ENCODE measurements at places on chromosomes 6 and 20.

- no peak for DNase-seq
Observed at GRCh38 chr6:166204852-166205650, 37.4 kb upstream of the TBXT start.

- no peak for DNase-seq
Observed at GRCh38 chr20:21028436-21028835, 77.7 kb downstream of the LINC00237 start.

GRCh38 chr6:142705054-142705453 lies 239.9 kb downstream of the HIVEP2 start:
- DNase-seq, result no peak

DNA sequence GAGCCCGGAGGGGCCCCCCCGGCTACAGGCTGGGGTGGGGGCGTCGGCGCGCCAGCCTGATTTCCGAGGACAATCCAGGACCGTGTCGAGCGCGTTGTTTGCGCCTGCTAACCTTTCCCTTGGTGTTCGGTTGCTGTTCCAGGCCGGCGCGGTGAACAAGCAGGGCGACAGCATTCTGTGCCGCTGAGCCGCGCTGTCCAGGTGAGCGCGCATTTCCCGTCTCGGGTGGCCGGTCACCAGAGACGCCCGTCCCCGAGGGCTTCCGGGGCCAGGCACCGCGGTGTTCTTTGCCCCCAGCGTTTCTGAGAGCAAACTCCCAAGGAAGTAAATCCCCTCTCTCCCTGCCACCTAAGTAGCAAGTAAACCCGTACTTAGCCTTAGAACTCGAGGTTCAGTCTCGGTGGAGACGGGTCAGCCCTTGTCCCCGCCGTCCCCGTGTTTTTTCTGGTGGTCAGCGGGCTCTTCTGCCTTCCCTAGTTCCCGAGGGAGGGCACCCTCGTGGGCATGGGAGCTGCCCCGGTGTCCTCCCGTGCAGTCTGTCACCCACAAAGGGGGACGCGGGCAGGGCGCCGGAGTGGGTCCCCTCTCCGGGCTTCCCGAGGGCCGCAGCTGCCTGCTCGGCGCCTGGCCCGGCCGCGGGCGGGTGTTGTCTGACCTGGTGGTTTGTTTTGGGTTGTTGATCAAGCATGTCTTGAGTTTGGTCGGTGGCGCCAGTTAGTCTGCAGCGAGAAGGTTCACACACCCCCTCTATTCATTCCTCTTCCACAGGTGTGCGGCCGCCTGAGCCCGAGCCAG lies 1.5 kb downstream of the ID4 start:
- DNase-seq, result no peak

- no peak for DNase-seq
Observed at GRCh38 chr6:125791151-125791819, 525 bp downstream of the NCOA7 start.

Measured in stimulated activated CD8-positive, alpha-beta memory T cell treated with anti-CD3 and anti-CD28 coated beads, Interleukin-2, amount 100 ng/mL, for 1 hour (primary cell).